CD4-positive, alpha-beta T cell (primary cell): ENCODE measurements at places on chromosomes 11 and 22. TPM values are rescaled to one million over a fixed set of nuclear protein-coding genes. Genes with fewer than 3 reads are reported as not detected.
A peak's percentile ranks its signal among the peaks of the same experiment; 100 is the strongest.

DNA sequence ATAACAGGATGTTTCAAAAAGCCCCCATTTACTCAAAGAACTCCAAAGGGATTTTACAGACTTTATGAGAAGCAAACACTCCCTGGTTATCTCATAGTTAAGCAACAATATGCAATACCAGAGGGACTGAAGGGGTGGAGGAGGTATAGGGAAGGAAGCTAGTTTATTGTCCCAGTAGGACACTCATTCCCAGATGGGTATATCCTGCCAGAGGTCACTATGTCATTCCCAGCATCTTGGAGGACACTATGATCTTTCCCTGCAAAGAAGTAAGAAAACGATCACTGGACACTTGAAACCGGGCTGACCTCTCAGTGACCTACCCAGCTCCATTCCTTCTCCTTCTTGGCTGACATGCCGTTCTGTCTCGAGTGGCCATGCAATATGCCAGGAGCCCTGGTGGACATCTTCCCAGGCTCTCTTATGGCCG is 114.5 kb downstream of the NAT10 start:
- DNase-seq, result no peak

GRCh38 chr11:22688914-22689313 is 22.5 kb downstream of the GAS2 start:
- DNase-seq, result no peak

DNA sequence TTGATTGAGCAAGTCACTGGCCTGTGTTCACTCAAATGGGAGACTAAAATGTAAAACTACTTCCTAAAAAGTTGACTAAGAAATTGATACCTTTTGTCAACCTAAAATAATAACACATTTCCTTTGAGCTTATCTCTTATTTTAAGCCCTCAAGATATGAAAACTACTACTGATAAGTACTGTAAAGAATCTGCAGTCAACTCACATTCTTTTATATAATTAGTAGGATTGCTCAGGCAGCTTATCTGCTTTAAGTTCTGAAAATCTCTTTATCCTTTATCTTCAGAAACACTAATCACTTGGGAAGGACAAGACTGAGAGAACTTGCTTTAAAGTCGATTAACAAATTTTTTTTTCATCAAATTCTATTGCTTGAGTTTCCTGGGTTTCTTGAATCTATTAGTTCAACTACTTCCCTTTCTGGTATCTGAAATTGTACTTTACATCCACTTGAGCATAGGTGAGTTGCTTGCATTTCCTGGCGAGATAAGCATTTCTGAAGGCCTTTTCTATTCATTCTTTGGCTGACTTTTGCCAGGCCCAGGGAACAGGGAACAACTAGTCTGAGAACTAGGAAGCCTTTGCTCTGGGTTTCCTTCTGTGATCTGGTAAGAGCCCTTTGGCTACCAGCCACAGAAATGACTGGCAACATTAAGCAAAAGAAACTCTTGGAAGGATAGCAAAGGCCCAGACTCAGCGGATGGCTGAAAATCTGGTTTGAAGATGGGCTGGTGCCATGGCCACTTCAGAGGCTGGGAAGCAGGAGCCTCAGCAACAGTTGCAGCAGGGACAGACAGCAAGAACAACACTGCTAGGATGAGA is 19.3 kb upstream of the CSRP3 start:
- DNase-seq, result no peak

- DNase-seq, result no peak
Observed at GRCh38 chr22:19890502-19891316, 36.0 kb upstream of the GNB1L start.

- DNase-seq, result no peak
Observed at GRCh38 chr11:235180-235579, 962 bp downstream of the SIRT3 start.

GRCh38 chr11:115498354-115498753 is 5.9 kb downstream of the CADM1 start:
- no peak for DNase-seq

DNA sequence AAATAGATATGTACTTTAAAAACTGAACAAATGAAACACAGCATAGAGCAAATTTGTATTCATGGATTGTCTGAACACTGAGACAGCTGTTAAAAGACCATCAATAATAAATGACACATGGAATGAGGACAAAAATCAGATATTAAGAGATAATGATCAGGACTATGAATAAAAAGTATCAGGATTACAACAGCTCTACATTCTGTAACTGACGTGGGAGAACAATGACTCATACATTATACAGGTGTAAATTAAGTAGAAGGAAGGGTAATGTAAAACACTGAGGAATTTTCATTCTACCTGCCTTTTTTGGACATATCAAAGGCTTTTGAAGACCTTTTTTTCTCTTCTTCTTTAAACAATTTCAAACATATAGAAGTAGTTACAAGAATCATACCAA is 310.9 kb upstream of the ANO3 start:
- DNase-seq, result no peak

DNA sequence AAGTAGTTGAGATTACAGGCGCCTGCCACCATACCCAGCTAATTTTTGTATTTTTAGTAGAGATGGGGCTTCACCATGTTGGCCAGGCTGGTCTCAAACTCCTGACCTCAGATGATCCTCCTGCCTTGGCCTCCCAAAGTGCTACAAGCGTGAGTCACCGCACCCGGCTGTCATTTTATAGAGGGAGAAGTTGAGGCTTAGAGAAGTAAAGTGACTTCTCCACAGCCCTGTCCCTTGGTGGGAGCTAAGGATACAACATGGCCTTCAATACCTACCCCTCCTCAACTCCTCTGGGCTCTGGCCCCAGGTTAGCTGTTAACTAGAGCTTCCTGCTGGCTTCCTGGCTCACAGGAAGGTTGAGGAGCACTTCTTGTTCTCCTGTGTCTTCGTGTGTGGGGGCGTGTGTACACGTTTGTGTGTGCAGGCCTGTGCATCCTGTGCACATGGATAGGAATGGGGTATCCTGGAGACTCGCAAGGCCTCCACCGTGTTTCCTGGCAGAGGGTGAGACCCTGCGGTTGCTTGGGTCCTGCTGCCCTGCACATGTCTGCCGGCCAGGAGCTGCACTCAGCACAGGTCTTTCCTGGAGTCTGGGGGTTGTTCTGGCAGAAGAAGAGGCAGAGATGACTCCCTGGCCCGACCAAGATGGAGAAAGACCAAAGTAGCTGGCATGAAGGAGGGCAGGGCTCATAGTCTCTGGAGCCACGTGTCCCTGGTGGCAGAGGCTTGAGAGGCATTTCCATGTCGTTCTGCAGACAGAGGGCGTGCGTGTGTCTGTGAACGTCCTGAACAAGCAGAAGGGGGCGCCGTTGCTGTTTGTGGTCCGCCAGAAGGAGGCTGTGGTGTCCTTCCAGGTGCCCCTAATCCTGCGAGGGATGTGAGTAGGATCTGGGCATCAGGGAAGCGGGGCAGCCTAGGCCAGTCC is 2.4 kb downstream of the SIDT2 start:
- peak; percentile 85 for DNase-seq

GRCh38 chr11:93567401-93567895 is 24.3 kb upstream of the SMCO4 start:
- no peak for DNase-seq

Gene KCNK4
- 0.14 TPM for total RNA-seq

Gene PKDREJ
- not detected for total RNA-seq

Gene ELMOD1
- total RNA-seq, result not detected

Gene IFITM1
- 286 TPM for total RNA-seq

Gene AMBRA1
- total RNA-seq, result 29.4 TPM

Gene SRRD
- 27.2 TPM for total RNA-seq
